Activated naive CD4-positive, alpha-beta T cell treated with anti-CD3 and anti-CD28 coated beads, Interleukin-2, amount 50 U/mL, for 16 hours (primary cell): ENCODE measurements at places on chromosomes 4 and X.

DNA sequence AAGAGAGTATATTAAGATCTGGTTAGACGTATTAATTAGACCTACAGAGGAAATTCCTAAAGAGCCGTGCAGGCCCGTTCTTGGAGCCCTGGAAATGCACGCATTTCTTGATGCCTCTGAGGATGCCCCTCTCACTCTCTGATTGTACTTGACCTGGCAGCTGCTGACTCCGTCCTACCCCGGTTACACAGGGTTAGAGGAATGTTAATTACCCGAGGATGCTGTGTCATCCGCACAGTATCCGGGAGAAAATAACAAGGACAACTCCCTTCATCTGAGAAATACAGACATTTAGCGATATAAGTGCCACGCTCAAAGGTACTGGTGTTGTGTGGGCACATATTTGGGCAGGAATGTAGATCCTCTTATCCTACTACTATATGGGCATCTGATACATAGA lies 404.6 kb upstream of the FAT1 start:
- DNase-seq = no peak

DNA sequence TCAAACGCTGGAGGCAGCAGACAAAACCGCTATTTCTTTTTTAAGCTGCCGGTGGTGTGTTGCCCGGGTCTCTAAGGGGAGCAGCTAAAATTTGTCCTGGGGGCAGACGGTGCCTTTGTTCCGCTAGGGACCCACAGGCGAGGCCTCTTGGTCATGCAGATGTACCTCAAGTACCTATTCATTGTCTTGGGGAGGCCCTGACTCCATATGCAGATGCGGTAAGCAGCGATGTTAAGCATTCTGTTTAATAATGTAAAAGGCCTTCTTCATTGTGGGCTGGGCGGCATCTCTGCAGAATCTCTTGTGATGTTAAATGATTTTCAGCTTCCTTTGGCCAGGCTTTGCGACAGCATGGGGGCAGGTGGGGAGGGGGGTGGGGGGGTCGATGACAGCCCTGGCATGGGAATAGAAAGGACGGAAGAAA lies 98.9 kb upstream of the PJA1 start:
- DNase-seq = no peak

DNA sequence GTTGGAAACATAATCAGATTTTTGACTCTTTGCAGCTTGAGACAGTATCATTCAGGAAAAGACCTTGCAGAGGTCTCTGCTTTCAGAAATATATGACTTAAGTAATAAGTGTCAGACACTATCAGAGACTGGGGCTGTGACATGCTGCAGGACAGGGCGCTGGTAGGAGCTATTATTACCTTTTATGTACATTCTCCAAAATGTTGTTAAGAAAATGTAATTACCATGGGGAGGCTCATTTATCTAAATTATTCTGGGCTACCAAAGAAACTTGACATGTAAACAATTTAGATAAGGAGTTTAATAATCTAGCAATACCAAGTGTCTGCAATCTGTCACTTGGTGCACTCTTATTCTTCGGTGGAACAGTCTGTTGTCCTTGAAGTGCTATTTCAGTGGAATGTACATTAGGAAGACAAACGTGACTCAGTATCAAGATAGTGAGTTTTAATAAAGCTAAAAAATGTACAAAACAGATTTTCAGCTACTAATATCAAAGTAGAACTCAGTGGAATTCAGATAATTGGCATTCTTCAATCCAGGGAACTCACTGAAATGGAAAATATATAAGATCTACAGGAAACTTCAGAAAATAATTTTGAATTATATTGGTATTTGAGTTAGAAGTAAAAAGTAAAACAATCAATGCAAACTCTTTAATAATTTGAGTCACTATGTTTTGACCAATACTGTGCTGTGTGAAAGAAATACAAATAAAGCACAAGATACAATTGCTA lies 214.5 kb downstream of the KCNIP4 start:
- no peak for DNase-seq

DNA sequence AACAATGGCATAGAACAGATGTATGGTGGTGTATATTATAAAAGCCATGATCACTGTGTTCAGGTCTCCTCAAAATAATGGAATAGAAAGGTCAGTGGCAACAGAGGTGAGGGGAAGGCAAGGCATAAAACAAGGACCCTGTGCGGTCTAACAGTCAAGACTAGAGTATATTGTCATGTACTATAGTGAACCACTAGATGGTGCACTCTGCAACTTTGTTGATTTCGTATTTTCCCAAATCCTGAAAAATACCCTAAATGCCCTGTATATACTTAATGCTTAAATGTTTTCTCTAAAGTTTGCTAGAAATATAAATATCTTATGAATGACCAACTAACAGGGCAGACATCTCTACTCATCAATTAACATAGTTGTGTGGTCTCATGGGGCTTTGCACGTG lies 453.0 kb downstream of the PCDH11X start:
- DNase-seq = no peak

DNA sequence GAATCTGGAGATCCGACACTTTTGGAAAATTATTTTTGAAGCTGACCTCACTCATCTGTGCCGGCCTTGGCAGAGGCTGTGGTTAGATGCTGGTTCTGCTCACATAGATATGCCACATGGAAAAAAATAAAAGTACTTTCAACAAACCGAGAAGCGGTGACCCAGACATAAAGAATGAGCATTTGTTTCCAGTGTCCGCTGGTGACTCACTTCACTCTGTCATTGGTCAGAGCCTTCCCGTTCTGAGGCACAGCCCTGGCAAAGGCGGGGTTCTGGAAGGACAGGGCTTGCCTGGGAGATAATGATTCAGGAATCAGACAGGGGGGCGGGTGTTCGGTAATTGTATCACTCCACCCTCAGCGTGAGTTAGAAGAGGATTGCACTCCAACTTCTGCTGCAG lies 172.4 kb upstream of the MXRA5 start:
- no peak for DNase-seq
